ENCODE measurements at places on chromosomes 6 and 20.

GRCh38 chr20:37007898-37008649 is 56.6 kb upstream of the SAMHD1 start:
- peak; percentile 48 for DNase-seq

DNA sequence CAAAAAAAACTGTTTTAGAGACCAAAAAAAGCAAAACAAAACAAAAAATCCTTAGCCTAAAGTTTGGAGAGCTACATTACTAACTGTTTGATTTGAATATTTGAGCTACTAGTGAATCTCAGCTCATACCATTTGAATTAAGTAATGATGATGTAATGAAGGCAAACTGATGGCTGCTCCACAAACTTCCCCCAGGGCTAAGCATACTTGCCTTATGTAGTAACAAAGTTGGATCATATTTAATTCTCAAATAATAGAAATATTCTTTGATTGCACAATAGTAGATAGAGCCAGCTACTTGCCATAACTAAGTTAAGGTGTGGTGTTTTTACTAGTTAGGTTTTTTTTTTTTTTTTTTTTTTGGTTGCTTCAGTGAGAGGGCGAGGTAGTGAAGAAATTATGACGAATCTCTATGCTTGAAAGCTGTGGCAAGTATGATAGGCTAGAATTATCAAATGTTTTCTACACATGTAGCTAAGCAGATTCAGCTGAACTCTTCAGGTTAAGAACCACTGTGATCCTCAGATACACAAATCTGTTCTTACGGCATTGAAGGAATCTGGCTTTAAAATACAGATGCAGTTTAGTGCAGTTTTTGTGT is 2.9 kb downstream of the RAB32 start:
- peak; percentile 94 for DNase-seq

GRCh38 chr6:17583811-17584210 is 16.3 kb upstream of the FAM8A1 start:
- DNase-seq = peak; percentile 51

GRCh38 chr6:44667668-44668390 is 280.3 kb downstream of the CDC5L start:
- peak; percentile 28 for DNase-seq

DNA sequence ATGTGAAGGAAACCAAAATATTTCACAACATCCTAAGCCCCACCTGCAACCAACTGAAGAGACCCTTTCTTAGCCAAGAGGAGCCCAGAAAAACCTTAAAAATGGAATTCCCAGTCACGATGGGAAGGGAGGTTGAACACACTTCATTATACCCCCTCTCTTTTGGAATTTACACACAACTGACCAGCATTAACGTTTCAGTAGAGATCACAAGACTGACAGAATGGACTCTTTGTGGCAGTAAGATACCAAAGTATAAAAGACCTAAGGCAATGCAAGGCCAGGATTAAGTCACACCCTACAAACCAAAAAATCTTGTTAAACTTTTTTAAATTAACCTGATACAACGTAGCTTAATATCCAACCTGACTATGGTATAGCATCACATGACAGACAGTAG is 190.9 kb downstream of the OTOR start:
- DNase-seq = no peak

DNA sequence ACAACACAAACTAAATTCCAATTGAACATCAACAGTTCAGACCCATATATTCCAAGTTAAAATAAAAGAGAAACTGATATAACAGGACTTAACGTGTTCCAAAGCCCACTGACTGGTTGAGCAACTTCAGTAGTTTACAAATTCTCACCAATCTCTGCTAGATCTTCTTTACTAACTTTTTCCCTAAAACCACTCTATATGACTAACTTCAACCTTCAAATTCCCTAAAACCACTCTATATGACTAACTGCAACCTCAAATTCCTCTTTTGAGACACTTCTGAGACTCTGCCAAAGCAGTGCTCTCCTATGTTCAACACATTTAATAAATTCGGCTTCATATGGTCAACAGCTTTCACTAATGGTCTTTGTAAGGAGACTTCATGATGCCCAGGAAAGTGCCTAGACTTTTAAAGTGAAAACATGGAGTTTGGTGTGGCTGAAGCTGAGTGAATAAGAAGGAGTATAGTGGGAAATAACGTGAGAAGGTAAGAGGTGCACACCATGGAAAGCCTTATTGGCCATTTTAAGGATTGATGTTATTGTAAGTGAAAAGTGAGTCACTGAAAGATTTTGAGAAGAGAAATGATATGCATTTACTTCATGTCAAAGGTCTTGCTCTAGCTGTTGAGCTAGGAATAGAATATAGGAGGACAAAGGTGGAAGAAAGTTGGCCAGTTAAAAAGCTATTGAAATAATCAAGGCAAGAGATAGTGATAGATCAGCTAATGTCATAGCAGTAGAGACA is 134.0 kb upstream of the HCRTR2 start:
- peak; percentile 91 for DNase-seq

DNA sequence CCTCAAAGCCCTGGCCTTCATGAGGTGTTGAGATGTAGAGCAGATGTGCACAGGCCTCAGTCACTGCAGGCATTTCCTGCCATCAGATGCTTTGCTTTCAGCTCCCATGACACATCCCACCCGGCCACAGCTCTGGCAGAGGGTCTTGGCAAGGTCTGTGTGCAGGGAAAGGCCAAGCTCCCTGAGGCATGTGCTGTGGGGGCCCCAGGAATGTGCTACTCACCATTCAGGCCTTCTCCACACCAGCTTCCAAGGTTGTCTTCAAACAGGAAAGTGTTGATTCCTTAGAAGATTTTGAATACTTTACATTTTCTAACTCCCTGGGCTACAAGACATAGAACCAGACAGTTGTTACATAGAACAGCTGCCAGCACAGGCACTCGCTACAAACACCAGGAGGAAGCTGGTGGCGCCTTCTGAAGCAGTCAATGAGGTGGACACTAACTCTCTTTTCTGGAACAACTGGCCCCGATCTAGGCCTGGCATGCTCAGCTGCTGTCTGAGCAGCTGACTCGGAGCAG is 27.8 kb downstream of the CASS4 start:
- DNase-seq = peak; percentile 98

GRCh38 chr20:33653218-33653899 is 8.8 kb upstream of the C20orf144 start:
- peak; percentile 80 for DNase-seq

DNA sequence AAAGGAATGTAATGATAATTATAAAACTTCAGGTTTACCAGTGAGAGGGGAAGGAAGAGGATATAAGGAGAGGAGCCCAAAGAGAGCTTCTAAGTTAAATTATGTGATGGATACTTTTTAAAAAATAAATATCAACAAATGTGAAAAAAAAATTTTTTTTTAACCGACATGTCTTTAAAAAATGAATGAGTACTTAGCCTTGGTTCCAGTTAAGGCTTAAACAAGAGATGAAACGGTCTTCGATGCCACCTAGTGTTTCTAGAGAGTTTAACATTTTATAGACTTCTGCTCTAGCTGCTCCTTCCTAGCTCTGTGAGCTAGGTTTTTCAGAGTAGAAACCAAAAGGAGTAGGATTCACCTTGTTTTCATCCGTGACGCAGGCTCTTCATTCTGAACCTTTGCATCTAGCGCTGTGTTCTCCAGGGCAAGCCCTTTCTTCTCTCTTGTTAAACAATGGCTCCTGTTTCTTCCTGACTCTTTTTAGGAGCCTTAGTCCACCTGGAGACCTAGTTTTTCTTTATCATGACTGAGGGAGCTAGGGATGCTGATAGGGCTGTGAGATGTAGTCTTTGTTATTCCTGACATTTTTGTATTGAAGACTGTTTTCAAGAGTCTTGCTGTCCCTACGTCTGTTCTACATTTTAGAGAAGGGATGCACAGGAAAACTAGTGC is 42.4 kb upstream of the GNRH2 start:
- peak; percentile 75 for DNase-seq

- no peak for DNase-seq
These were observed 1.0 kb downstream of the TSHZ2 start for GRCh38 chr20:52972965-52973819.
